ENCODE measurements at places on chromosomes 12 and 14.
A peak's percentile ranks its signal among the peaks of the same experiment; 100 is the strongest.

- DNase-seq = peak; percentile 77
These were observed 2.5 kb downstream of the DUSP6 start for GRCh38 chr12:89349814-89350213.

DNA sequence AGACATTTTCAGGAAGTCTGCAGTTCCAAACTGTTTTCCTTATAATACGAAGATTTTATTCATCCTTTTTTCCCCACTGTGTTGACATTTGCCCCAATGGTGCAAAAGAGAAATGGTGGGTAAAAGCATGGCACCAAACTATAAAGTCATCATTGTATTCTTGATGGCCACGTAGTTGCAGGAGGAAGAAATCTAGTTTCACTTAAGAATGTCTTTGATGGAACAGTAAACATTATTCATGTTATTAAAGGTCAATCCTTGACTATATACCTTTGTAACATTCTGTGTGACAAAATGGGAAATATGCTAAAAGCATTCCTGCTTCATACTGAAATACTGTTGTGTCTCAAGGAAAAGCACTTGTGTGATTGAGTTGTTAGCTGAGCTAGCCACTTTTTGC, 80.1 kb downstream of the PRKCH start:
- no peak for DNase-seq

DNA sequence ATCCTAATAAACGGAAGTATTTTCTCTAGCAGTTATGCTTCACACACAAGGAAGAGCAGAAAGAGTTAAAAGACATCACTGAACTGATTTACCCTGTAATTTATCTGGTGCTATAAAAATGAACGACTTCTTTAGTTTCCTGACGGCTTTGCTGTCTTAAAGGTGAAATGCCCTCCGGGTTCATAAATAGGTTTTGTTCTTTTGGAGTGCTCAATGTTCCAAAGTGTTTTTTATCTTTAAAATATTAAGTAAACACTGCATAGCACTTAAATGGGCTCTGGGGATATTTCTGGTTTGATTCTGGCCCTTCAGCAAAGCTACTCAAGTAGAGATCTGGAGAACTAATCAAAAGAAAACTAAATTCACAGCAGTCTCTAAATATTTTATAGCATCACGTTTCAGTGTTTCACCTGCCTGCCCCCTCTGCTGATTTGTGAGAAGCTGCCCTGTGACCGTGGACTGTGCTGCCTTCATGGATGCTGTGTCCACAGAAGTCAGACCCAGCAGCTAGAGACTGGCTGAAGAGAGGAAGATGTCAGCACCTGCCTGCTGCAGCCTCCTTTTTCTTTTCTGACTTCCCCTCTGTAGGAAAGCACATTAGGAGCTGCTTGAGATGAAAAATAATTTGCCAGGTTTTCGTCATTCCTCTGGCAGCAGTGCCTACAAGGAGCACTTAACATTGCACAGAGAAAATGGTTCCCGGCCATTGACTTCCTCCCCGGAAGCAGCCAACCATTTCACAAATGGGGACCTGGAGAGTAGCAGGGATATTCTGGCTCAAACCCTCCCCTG, 205.1 kb upstream of the FSCB start:
- no peak for DNase-seq

DNA sequence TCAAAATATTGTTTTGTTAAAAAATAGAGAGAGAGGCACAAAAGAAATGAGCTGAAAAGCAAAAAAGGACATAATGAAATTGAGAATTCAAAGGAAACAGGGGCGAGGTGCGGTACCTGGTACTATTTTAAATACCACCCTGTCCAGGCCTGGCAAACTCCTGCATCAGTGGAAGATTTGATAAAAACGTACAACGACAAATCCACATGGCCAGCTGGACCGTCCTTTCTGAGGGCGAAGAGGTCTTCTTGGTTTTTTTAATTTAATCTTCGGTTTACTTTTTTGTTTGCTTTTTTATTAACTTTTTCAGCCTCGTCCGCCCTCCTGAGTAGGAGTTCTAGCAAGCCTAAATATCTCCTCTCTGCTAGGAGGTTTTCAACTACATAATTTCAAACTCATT, 11.9 kb downstream of the BCL11B start:
- DNase-seq = no peak

- peak; percentile 88 for DNase-seq
These were observed at the start of gene MED6 for GRCh38 chr14:70600382-70601157. MED6 (minus strand) TSS chr14:70600655; CDS start chr14:70600637, 18 bp downstream.

DNA sequence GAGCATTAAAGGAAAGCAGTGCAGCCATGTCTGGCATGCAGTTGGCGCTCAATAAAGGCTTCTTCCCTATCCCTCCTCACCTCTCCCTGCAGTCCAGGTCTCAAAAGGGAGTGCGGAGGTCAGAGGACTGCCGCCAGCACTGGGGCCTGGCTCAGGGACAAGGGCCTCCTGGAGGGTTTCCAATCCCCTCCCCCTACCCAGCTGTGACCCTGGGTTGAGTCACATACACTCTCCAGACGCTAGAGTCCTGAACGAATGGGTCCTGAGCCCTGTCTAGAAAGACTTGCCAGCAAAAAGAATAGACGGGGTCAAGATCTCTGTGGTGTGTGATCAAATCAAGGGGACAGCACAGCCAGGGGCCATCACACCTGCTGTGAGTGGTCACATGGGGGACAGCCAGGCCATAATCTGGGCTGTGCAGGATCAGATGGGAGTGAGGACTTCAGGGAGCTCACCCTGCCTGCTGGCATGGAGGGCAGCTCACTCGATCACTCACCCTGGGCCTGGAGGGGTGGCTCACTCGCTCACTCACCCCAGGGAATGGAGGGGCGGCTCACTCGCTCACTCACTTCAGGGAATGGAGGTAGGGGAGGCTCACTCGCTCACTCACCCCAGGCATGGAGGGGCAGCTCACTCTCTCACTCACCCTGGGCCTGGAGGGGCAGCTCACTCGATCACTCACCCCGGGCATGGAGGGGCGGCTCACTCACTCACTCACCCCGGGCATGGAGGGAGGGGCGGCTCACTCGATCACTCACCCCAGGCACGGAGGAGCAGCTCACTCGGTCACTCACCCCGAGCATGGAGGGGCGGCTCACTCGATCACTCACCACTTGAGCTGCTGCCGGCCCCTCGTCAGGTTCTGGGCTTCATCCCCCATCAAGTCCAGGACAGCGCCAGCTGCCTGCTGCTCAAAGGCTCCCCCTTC, 12.8 kb downstream of the CFAP73 start:
- DNase-seq = peak; percentile 67

DNA sequence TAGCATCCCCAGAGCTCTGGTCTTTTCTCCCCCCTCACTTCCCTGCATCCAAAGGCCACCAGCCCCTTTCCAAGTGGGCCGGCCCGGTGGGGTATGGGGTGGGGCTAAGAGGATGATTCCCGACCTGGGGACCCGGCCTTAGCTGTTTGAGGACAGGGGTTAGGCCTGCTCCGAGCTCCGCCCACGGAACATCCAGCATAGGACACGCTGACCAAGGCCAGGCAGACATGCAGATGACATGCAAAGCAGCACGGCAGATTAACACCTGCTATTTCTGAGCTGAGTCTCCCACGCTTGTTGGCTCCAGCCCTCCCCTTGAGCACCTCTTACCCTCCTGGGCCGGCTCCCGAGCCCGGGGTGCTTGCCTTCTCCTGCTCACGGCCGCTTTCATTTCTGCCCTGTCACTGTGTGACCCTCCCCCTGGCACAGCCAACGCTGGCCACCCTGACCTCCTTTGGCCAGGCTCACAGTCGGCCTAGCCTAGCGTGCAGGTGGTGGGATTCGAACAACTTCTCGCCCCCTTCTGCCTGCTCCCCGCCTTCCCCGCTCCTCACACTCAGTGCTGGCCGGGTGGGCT, 40.2 kb downstream of the TEAD4 start:
- DNase-seq = no peak

DNA sequence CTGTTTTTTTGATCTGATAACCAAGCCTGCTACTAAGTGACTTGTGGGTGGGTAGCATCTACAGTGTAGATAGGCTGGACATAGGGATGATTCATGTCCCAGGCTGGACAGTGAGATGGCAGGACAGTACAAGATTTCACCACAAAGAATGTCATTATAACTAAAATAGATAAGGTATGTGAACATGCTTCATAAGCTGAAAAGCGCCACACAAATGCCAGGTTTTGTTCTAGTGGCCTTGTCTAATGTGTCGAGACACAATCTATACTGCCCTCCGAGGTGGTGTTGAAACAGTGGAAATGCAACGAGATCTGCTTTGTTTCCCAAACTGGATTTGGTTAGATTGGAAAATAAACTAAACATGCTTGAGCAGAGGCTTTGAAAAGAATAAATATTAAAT, 4.4 kb downstream of the LGALS3 start:
- peak; percentile 74 for DNase-seq

GRCh38 chr12:50786498-50787231, 22.8 kb downstream of the ATF1 start:
- DNase-seq = peak; percentile 96

DNA sequence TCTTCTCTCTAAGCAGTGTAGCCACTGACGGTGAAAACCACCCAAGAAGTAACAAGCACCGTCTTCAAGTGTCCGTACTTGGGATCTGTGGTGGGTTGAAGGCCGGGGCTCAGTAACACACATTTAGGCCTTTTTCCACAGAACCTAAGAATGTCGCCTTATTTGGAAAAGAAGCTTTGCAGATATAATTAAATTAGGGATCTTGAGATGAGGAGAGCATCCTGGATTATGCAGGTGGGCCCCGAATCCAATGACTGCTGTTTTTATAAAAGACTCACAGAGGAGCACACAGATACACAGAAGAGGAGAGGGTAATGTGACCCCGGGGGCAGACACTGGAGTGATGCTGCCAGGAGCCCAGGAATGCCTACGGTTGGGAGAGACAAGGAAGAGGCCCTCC, 46.3 kb downstream of the RIMBP2 start:
- no peak for DNase-seq

- DNase-seq = no peak
These were observed 21.8 kb downstream of the VPS37B start for GRCh38 chr12:122874081-122874480.

DNA sequence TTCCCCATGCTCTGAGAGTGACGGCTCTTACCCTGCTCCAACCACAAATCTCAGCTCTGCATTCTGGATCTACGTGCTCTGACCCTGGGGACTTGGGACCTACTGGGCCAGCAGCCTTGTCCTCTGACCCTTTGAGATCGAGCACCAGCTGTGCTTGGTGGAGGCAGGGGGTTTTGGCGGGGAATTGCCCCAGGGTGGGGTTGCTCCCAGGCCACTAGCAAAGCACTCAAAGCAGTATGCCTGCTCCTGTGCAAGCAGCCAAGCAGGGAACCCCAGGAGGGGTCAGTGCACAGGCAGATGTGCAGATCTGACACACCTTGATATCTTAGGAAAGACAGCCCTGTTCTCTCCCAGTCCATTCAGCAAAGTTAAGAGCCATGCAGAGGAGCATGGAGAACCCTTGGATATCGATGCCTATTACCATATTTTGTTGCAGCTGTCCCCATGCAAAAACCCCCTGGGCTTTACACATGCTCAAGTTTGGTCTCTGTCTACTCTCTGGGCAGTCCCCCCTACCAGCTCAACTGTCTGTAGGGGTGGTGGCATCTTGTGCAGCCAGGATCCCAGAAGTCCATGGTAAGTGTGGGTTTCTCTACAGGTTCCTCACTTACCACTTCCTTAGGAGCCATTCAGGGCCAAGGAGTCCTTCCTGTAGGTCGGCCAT, 319.0 kb downstream of the TMTC2 start:
- no peak for DNase-seq

GRCh38 chr12:132460571-132460970, 29.4 kb upstream of the FBRSL1 start:
- DNase-seq = no peak

DNA sequence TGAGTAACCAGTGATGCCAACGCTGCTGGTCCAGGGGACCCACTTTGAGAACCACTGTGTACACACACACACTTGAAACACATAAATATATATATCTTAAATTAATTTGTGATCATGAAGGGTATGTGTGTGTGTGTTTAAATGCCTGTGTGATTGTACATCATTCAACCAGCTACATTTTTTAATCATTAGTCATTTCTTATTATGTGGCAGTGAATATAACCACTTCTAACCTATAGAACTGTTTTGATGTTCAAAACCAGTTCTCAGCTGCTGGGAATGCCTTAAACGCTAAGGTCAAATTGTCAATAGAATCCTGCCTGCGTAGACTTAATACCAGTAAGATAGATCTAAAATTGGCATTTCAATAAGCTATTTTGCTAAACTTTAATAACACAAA, 330.0 kb downstream of the SYT1 start:
- DNase-seq = peak; percentile 1
